CD4-positive, alpha-beta memory T cell (primary cell): ENCODE measurements at places on chromosomes 1 and 21.

GRCh38 chr1:55534565-55535121 is 319.5 kb upstream of the USP24 start:
- no peak for DNase-seq

DNA sequence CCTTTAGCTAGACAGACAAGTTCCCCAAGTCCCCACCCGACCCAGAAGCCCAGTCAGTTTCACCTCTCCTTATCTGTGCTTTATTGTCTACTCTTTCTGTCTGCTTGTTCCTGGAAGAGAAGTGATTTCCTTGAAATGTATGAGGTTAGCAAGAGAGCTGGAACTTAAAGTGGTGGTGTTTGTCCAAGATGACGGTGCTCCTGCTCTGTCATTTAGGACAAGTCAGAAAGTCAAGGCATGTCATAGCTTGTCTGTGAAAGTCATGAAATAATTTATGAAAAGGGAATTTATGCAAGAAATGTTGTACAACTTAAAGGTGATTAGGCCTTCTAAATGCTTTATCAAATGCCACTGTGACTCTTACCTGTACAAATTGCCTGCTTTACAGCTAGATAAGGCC is 178.1 kb downstream of the PLA2G4A start:
- no peak for DNase-seq

DNA sequence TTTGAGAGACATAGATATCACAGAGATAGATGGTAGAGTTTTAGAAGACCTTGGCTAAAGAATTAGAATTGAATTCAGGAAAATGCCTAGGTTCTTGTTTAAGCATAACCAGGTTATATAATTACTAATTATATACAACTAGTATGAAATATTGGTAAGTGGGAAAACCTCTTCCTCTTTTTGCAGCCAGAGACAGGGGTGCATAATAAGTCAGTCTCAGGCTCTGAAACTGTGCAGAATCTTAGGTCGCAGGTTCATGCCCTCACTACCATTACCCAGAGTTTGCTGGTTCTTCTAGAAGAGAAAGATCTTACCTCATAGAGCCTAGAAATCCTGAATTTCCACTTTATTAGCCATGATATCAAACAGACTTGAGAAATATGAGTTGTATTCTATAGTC is 183.3 kb downstream of the NEK7 start:
- no peak for DNase-seq

- DNase-seq, result no peak
These were observed 8.0 kb downstream of the PHLDA3 start for GRCh38 chr1:201460814-201461644.

GRCh38 chr1:243496187-243496646 is 240.4 kb downstream of the SDCCAG8 start:
- DNase-seq, result no peak

DNA sequence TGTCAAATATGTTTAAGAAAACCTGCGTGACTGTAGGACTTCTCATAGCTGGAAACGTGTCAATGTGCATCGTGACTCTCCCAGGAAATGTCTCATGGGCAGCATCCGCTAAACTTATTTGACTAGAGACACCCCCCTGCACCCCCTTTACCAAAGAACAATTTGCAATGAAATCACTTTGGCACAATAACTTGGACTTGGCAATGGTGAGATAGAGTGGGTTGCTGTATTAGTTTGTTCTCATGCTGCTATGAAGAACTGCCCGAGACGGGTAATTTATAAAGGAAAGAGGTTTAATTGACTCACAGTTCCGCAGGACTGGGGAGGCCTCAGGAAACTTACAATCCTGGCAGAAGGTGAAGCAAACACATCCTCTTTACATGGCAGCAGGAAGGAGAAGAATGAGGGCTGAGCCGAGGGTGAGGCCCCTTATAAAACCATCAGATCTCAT is 13.8 kb downstream of the CLDN14 start:
- no peak for DNase-seq

GRCh38 chr1:42524330-42524729 is 61.2 kb downstream of the CCDC30 start:
- no peak for DNase-seq

DNA sequence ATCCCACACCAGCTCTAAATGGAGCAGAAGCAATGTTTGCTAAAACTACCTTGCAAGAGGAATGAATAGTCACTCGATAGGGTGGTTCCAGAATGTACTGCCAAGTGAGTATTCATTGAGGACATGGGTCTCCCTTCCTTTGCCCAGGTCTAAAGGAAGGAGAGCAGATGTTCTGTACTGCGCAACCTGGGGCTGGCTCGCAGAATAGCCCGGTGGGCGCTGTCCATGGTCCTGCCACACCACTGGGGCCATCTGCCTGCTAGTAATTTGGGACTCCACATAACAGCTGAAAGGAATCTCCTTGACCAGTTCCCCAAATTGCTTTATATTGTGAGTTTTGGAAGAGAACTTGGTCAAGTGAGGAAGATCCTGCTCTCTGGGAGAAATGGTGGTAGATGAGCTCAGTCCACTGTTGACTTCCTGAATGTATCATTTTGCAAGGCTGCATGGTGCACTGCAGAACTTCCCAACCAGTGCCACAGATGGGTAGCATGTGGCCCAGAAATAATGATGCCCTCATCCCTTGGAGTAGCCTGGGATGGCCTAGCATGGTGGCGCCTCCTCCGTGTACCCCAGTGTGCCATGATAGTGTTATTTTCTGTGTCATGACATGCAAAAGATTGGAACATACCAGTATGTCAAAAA is 5.7 kb downstream of the SLC6A17 start:
- DNase-seq, result peak; percentile 31

DNA sequence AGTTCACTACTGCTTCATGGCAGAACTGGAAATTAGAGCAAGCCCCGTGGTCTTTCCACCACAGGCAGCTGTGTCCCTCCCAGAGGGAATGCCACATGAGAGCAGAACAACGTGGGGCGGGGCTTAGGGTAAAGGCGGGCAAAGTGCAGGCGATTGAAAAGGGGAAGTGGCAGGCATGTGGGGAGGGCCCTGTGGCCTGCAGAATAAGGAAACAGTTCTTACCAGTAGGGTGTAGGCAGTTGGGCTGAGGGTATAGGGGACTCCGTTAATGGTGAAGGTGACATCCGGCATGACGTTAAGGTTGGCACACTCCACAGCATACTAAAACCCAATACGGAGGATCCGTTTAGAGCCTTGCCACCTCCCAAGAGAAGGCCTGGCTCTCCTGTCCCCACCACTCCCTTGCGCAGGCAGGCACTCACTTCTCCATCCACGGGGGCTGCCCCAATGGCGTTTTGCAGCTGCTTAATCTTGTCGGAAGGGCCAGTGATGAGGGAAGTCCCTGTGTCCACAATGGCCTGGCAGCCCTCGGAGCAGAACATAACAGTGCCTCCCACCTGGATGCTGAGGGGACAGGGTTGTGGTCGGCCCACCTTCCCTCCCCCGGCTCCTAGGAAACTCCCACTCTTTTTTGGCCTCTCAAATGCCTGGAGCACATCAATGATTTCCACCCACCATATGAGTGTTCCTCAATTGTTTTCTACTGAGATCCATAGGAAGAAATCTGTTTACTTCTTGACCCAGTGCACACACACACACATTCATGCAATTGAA is 9.1 kb upstream of the RAB7B start:
- DNase-seq, result peak; percentile 25

- DNase-seq, result no peak
These were observed 72.5 kb downstream of the OBSCN start for GRCh38 chr1:228280106-228280901.

DNA sequence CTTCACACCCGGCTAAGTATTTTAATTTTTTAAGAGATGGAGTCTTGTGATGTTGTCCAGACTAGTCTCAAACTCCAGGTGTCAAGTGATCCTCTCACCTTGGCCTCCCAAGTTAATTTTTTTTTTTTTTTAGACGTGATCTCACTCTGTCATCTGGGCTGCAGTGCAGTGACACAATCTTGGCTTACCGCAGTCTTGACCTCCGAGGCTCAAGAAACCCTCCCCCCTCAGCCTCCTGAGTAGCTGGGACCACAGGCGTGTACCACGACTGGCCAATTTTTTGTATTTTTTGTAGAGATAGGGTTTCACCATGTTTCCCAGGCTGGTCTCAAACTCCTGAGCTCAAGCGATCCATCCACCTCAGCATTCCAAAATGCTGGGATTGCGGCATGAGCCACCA is 11.7 kb upstream of the IFNLR1 start:
- no peak for DNase-seq

DNA sequence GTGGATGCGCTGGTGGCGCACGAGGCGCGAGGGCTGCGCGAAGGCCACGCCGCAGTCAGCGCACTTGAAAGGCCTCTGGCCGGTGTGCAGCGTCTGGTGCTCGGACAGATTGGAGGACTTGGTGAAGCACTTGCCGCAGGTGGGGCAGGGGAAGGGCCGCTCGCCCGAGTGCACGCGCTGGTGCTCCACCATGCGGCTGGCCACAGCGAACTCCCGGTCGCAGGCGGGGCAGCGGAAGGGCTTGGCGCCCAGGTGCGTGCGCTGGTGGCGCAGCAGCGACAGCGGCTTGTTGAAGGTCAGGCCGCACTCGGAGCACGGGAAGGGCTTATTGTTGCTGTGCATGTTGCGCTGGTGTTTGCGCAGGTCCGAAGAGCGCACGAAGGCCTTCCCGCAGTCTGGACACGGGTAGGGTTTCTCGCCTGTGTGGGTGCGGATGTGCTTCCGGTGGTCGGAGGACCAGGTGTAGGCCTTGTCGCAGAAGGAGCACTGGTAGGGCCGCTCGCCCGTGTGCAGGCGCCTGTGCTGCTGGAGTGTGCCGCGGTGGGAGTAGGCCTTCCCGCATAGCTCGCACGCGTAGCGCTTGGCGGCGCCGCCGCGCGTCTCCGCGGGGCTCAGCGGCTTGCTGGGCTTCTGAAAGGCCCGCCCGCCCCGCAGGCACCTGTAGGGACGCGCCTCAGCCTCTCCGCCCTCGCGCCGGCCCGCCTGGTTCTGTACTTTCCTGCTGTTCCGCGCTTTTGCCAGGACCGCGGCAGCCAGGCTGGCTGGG is 4.7 kb downstream of the ZNF648 start:
- no peak for DNase-seq

GRCh38 chr1:61752921-61753389 is 10.7 kb downstream of the PATJ start:
- no peak for DNase-seq

DNA sequence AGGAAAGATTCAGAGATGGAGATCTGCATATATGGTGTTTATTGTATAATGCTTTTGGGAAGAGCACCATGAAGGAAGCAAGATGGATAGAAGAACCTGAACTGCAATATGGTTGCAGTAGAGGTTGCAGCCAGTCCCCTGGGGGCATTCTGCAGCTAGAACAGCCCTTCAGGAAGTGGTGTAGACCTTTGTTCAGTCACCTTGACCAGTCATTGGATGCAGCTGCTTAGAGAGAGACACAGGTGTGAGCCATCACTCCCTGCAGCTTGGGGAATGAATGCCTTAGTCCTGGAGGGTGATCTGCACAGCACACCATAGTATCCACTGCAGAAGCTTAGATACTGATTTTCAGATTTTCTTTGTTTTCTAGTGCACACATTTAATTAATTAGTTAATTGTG is 42.3 kb downstream of the NEK7 start:
- DNase-seq, result no peak

GRCh38 chr1:40532844-40533424 is 1.5 kb downstream of the ZNF684 start:
- DNase-seq, result peak; percentile 12

GRCh38 chr1:219126377-219126776 is 47.3 kb upstream of the LYPLAL1 start:
- no peak for DNase-seq

GRCh38 chr1:6967431-6968111 is 182.3 kb downstream of the CAMTA1 start:
- DNase-seq, result no peak

DNA sequence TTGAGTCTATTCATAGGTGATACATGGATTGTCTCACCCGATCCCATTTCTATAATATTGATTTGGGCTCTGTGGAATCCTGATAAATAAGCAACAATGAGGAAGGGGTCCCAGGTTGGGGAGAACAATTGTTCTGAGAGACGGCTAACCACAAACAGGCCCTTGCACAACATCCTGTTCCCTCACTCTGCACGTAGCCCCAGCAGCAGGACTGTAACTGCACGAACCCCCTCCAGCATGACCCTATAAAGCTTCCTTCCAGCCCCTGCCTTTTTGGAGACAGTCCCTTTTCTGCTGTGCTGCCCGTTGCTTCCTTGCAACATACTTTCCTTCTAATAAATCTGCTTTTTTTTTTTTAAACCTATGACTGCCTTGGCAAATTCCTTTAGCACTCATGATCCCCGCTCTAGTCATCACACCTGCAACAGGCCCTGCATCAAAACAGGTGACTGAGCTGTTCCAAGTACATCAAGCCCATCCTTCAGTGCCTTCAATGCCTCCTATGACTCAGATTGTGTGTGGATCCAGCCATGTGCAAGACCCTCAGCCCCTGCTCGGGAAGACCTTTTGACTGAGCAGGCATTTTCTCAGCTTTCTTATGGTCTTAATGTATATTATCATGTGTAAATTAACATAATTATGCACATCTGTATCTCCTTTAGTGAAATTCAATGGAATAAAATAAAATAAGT is 63.7 kb upstream of the B3GALNT2 start:
- no peak for DNase-seq

DNA sequence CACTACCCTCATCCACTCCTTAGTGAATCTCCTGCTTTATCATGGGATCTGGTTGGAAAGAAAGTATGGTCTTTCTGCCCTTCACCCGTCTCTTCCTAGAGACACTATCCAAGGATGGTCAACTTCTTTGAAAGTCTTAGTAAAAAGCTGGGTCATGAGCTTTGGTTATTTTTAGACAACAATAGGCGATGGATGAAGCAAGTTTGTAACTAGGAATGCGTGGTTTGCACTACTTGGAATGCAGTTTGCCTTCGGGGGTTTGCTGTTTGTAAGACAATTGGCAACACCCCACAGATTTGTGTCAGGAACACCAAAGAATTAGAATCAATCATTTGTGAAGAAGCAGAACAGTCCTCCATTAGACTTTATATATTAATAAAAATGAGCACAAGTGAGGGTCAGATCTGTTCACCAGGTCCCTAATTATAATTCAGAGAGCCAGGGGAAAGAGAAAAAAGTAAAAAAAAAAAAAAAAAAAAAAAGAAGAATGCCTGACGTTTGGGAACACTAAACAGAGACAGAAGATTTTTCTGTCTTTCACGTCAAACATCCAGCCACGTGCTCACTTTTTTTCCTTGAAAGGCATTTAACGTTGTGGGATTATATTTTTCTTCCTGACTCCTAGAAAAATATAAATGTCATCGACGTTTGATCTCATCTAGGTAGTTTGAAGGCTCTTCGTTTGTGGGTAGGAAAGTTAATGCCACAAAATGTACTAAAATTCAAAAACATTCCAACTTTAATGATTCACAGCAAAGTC is 60.7 kb upstream of the BTG3 start:
- DNase-seq, result no peak
